Right renal cortex interstitium (tissue), 3 donors: ENCODE measurements at places on chromosomes 1 and 21. TPM values are rescaled to one million over a fixed set of nuclear protein-coding genes. Genes with fewer than 3 reads are reported as not detected.

Gene FCER1A
- 0.18 TPM for polyA plus RNA-seq

Gene FAM43B
- polyA plus RNA-seq, result 0.67 TPM

Gene TSPEAR
- polyA plus RNA-seq, result 0.67 TPM

Gene KRTAP6-2
- polyA plus RNA-seq, result not detected

Gene RAB4A
- polyA plus RNA-seq, result 52.2 TPM

Gene TBX19
- polyA plus RNA-seq, result 2.1 TPM

Gene CHI3L2
- 0.33 TPM for polyA plus RNA-seq

Gene LAMC1
- 290 TPM for polyA plus RNA-seq

Gene CALML6
- polyA plus RNA-seq, result 0.29 TPM

Gene CELA2B
- polyA plus RNA-seq, result not detected

Gene WNT3A
- polyA plus RNA-seq, result 0.08 TPM

Gene DCST2
- polyA plus RNA-seq, result 0.85 TPM
